ENCODE measurements at places on chromosomes 5 and 9.

GRCh38 chr9:131270171-131271015 is 5.9 kb downstream of the FAM78A start:
- DNase-seq = no peak

DNA sequence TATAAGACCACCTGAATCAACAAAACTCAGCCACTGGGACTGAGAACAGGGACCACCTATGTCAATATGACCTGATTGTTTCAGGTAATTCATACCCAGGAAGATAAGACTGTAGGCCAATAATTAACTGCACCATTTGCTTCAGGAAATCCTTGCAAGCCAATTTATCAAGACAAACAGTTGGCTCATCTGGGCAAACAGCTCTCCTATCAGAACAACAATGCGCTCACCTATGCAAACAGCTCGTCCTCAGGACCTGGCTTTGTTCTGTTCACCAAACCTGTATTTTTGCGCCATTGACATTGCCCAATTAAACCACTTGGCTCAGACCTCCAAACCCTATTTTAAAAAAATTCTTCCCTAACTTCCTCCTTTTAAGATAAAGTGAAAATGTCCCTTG is 92.3 kb upstream of the MARCHF11 start:
- DNase-seq = no peak

- no peak for DNase-seq
These were observed 205.0 kb upstream of the PRDM9 start for GRCh38 chr5:23302438-23302837.

- no peak for DNase-seq
These were observed 38.8 kb upstream of the ANKRD33B start for GRCh38 chr5:10525124-10525495.

GRCh38 chr9:6545017-6545691 is 100.4 kb downstream of the GLDC start:
- no peak for DNase-seq

All from D341Med (cell line).